NCI-H748 treated with DMSO at 0.1 percent for 48 hours (cell line): ENCODE measurements at places on chromosomes 4 and X.
A peak's percentile ranks its signal among the peaks of the same experiment; 100 is the strongest.

- no peak for DNase-seq
Measured at GRCh38 chr4:8761824-8762205, 109.8 kb downstream of the HMX1 start.

DNA sequence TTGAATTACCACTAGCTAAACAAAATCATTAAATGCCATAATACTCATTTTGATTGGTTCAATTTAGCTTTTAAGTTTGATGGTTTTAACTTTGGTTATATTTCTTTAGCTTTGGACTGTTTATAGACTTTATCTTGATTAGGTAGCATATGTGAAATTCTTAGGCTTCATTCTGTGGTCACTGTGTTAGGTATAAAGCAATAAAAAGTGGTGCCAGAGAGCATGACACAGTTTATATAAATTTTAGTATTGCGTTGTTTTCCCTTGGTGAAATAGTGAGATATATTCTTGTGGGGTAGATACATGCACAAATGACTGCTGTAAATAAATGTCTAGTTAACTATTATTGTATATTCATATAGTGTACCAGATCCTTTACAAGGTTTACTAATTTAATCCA lies 474.2 kb upstream of the GRID2 start:
- DNase-seq = no peak

DNA sequence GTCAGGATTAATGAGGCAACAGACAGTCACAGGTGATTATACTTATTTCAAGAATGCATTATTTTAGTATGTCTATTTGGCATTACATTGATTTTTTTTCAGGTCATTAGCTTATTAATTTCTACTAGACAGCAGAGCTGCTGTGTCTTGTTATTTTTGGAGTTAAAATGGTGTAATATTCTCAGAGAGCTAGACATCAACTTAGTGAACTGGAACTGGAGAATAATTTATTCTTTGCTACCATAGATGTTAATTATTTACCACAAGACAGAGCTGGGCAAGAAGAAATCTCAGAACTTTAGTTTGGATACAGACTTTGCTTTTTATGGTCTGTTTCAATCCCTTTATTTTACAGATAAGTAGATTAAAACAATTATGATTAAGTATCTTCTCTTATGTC lies 10.2 kb upstream of the HPGD start:
- no peak for DNase-seq

GRCh38 chr4:15963576-15963975 lies 601 bp upstream of the FGFBP2 start:
- DNase-seq = no peak

- DNase-seq = no peak
Measured at GRCh38 chrX:9785944-9786797, at the start of gene SHROOM2. Gene SHROOM2 (plus strand): TSS chrX:9786429. CDS start chrX:9786546, 117 bp downstream.

DNA sequence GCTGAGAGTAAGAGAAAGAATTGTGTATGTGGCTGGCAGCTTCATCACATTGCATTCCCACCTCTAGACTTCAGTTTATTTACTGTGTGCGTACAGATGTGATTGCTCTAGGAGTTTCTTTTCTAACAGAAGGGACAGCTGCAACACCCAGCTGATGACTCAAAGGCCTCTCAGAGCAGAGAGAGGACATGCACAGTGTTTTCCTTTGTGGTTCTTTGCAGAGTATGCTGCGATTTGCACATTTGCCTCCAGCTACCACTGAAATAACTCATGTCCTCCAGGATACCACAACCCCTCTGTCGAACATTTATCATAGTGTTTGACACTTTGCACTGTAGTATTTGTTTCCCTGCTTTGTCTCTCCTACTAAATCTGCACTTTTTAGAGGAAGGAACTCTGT lies 294.1 kb downstream of the STIM2 start:
- DNase-seq = no peak

DNA sequence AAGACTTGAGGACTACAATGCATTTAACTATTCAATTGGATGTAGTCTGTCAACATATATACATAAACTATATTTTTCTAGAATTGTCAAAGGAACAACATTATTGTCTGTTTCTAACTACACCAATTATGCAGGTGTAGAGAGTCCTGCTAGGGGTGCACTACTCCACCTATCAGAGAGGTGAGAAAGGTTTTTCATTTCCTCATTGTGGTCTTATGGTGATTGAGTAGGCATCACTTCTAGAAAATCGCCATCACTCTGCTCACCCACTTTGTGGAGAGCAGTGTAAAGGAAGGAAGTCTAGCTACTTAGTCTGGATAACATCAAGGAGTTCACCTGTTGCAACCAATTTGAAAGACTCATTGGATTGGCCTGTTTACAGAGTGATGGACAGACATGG lies 4.4 kb upstream of the ADH1C start:
- DNase-seq = no peak

DNA sequence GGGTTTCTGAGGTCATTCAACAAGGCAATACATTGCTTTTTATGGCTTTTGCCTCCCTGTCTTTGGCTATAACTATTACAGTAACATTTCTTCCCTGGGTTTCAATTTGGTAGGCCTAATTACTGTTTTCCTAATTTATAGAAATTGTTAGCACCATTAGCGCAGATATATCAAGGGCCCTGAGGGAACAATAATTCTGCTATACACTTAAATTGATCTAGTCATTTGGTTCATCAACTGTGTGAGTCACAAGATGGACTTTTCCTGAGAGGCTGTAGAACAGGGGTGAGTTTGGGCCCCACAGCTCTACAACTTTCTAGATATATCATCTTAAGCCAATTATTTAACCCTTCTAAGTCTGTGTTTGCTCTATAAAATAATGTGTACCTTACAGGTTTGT lies 107.9 kb downstream of the COMMD8 start:
- DNase-seq = no peak

DNA sequence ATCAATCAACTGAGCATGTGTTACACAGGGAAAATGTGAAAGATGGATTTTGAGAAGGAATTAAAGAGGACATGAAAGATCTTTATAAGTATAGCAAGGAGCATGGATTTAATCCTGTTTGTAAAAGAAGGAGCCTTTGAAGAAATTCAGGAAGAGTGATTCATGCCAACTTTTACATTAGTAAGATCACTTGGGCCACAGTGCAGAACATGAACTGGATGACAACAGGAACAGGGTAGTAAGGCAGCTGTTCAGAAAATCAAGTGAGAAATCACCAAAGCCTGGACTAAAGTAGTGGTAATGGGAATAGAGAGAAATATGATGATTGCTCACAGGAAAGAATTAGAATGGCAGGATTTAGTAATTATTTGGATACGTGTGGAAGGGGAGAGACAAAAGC lies 265.7 kb upstream of the PCDH7 start:
- no peak for DNase-seq

DNA sequence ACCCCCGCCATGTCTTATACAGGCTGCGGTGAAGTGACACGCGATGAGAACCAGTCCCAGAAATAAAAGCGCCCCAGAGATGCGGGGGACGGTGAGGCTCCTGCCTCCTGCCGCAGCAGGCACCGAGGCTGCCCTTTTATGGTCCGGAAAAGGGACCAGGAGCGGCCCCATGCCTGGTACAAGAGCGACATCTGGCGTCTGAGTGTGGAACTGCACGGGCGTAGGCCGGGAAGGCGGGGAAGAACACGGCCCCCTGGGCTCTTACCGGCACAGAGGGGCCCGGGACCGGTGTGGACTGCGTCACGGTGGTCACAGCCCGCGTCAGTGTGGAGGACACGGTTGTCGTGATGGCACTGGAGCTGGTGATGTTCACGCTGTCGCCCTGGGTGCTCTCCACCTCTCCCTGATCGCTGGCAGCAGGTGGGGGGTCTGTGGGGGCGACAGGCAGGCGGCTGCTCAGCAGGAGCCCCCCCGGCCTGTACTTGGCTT lies 8.9 kb upstream of the RENBP start:
- no peak for DNase-seq

DNA sequence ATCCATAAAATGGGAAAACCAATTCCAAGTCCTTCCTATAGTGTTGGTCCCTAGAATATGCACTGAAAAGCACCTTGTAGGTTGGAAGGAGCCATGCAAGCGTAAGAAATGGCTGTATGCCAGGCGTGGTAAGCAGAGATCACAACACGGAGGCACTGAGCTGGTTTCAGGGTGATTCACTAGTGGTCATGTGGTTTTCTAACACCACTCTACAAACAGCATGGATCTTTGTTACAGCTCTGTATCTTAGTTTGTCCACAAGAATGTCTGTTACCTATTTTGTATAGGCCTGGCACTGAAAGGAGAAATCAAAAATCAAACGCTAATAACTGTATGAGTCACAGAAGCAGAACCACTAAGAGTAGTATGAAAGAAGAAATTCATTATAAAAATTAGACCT lies 71.9 kb downstream of the MAGEB17 start:
- no peak for DNase-seq

- DNase-seq = no peak
Measured at GRCh38 chrX:23668335-23668734, 1.0 kb downstream of the PRDX4 start.

GRCh38 chr4:73620115-73620792 lies at the start of gene RASSF6:
Gene RASSF6 (minus strand): TSS chr4:73620436. CDS start chr4:73611795, 8,641 bp downstream.
- peak; percentile 59 for DNase-seq

GRCh38 chr4:29009908-29010307 lies 1710.3 kb upstream of the PCDH7 start:
- DNase-seq = no peak

DNA sequence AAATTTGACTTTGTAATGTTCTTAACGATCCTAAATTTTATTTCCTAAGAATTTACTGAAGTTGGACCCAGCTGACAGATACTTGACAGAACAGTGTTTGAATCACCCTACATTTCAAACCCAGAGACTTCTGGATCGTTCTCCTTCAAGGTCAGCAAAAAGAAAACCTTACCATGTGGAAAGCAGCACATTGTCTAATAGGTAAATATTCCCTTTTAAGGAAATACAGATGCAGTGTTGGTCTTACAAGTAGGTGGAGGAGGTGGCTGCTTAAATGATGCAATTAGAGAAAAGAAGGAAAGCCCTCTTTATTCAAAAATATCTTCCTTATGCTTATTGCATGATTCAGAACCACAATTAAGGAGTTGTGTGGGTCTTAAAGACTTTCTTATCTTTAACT lies 73.5 kb downstream of the RS1 start:
- DNase-seq = no peak

DNA sequence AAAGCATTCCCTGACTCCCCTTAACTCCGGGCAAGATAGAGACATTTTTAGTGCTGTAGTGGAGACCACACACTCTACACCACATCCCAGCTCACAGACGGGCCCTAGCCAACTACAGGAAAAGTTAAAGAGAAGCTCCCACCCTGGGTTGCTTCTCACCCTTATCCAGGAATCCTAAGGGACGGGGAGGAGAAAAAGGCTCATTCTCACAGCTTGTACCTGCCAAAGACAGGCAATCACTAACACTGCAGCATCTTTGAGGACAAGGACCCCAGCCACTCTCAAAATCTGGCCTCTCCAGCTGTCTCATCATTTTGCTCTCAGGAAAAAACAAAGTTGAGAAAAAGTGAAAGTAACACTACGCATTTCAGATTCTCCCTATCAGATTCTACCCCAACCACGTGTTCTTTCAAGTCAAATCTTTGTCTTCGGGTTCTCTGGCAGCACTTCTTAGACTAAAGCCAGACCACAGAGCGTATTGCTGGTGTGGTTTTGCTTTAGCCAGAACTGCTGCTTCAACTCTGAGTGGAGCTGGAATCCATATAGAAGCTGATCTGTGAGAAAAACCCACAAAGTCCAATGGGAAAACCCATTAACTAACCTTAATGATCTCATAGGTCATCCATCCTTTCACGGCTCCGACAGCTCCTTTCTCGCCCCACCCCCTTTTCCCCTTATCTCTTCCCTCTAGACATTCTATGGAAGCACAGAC lies 605.9 kb upstream of the DIPK2B start:
- no peak for DNase-seq

DNA sequence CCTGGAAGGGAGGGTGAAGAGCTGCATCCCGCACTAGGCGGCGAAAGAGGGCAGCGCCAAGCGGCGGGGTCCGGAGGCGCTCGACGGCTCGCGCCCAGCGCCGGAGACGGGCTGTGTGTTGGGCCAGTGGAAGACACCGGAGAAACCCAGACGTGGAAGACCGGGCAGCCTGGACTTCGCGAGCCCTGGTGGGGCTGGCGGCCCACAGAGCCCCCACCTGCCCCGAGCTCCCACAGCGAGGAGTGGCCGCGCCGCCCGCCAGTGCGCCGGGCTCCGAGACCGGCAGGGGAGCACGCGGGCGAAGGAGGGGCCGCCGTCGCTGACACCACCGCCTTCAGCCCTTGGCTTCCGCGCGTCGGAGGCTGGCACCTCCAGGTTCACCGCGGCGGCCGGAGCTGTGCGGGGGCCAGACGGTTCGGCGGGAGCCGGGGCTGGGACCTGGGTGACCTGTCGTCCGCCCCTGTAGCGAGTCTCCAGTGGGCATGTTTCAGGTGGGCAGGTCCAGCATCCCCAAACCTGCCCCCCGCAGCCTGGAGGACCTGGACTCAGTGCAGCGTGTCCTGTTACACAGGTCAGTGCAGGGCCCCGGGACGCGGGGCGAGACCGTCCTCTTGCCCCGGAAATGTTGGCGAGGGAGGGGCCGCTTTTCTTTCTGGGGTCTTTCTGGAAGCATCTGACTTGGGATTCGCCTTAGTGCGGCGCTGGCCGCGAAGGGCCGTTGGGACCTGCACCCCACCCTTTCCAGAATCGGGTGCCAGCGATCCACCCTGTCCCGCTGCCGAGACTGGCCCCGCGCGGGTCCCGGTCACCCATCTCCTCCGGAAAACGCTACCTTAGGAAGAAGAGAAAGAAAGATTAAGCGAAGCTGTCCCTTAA lies 9.6 kb upstream of the INTU start:
- DNase-seq = no peak

GRCh38 chrX:86829786-86830185 lies 681.5 kb downstream of the DACH2 start:
- no peak for DNase-seq

- DNase-seq = no peak
Measured at GRCh38 chr4:29829067-29829466, 891.1 kb upstream of the PCDH7 start.

- DNase-seq = no peak
Measured at GRCh38 chrX:126265116-126265515, 99.0 kb upstream of the DCAF12L2 start.

DNA sequence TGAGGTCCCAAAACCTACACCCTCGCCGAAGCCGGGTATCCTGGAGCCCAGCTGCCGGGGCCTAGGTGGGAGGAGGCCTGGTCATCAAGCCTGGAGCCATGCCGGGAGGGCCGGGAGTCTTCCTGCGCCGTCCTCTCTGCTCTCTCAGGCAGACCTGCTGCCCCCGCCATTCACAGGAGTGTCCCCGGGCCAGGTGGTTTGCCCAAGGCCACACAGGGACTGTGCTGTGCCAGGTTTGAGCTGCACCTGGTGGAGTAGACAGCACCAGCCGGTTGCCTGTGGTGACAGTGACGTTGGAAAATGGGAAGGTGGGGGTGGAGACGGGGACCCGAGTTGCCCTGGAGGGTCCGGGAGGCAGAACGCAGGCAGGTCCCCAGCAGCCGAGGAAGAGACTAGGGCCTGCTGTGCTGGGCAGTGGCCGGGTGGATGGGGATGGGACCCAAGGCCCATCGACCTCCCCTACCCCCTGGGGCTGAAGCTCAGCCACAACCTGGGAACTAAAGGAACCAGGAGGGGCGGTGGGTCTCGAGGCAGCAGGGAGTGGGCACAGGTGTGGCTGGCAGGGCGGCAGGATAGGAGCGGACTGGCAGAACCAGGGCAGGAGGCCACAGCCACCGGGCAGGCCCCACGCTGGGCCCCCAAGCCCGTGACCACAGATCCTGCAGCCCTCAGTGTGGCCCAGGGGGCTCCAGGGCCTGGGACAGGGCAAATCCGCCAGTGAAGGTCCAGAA lies 9.5 kb downstream of the DOK7 start:
- DNase-seq = no peak
